Fibroblast of mammary gland (primary cell): ENCODE measurements at places on chromosomes 12 and 14.

- DNase-seq, result no peak
These were observed 6.4 kb upstream of the EP400 start for GRCh38 chr12:131943389-131943788.

DNA sequence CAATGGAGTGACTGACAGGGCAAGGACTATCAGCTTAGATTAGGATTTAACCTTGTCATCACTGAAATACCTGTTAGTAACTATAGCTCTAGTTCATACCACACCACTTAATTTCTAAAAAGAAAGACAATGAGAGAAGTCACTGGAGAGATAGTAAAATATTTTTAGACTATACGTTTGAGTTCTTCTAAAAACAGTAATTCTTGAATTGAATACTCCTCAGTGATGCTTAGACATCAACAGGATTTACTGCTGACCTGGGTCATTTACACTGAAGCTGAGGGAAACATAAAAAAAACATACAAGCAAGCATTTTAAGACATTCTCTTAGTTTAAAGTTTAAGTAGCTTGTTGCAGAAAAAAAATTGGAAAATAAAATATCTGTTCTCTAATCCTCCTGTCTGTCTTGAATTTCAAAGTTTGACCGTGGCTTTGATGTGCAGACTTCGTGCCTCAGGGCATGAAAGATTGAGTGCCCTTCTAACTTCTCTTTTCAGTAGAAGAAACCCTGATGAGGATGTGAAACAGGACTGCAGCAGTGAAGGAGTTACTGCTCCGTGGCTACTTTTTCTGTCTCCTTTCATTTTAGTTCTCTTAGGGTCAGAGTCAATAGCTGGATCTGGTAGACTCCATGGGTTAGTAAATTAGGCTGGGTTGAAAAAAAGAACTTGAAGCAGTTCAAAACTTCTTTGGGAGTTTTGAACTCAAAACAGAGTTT, 172.2 kb downstream of the PTPRO start:
- DNase-seq, result no peak

GRCh38 chr12:126742241-126742641, 1524.7 kb upstream of the TMEM132C start:
- DNase-seq, result no peak

- no peak for DNase-seq
These were observed 54.5 kb upstream of the TMEM260 start for GRCh38 chr14:56524971-56525677.

DNA sequence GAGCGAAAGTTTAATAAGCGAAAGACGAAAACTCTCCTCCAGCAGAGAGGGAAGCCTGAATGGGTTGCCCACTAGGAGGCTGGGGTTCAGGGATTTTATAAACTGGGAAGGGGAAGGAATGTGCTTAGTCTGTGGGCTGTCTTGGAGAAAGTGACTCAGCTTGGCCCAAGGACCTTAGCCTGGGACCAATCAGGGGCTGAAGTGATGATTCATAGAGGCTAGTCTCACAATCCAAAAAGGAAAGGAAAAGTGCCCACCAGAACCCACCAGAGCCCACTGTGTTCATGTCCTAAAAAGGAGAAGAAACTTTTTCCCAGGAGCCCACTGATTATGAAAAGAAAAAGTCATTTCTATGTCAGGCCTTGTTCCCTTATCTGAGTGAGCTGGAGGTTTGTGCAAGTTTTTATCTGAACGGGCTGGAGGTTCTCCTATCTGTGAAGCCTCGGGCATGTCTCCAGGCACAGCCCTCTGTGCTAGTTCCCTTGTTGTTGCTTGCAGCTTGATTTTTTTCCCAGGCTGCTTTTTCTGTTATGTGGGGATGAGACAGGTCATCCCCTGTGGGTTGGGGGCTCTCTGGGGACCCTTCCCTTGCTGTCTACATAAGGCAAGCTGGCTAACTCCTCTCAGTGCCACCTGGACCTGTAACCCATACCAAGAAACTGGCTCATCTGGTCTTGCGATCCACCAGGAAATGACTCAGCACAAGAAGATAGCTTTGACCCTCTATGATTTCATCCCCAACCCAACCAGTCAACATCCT, 8.3 kb upstream of the GOLGA5 start:
- DNase-seq, result peak; percentile 86

GRCh38 chr12:13503094-13503835, 306.7 kb downstream of the EMP1 start:
- no peak for DNase-seq

DNA sequence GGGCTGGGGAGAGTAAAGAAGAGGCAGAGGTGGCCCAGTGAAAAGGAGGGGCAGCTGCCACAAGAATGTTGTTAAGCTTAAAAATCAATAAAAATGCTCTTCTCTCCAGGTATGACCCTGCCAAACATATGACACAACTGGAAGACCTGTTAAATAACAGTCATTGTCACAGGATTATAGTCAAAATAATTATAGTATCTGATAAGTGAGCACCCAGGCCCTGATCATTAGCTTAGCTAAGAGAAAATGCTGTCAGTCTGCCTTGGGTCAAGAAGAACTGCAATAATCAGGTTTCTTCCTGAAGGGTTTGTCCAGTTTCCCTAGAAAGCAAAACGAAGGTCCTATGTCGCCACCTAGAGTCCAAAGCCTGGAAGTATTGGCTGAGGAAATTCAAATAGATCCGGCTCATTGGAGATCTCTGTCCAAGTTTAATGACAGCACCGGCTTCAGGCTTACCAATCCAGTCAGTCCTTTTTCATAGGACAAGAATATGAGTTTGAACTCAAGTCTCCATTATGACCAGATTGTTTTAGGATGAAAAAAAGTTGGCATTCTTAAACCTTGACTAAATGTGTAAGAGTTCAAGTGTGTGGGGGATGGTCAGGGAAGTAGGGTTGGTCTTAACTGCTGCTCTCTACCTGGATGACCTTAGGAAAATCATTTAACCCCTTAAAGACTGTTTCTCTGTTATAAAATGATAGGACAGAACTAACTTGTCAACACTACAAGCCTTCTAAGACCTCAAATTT, 22.5 kb upstream of the NKX2-8 start:
- DNase-seq, result peak; percentile 76

GRCh38 chr14:102799684-102800562, 22.7 kb downstream of the TRAF3 start:
- peak; percentile 83 for DNase-seq

GRCh38 chr12:22415342-22416309, 81.1 kb upstream of the ST8SIA1 start:
- DNase-seq, result peak; percentile 8

DNA sequence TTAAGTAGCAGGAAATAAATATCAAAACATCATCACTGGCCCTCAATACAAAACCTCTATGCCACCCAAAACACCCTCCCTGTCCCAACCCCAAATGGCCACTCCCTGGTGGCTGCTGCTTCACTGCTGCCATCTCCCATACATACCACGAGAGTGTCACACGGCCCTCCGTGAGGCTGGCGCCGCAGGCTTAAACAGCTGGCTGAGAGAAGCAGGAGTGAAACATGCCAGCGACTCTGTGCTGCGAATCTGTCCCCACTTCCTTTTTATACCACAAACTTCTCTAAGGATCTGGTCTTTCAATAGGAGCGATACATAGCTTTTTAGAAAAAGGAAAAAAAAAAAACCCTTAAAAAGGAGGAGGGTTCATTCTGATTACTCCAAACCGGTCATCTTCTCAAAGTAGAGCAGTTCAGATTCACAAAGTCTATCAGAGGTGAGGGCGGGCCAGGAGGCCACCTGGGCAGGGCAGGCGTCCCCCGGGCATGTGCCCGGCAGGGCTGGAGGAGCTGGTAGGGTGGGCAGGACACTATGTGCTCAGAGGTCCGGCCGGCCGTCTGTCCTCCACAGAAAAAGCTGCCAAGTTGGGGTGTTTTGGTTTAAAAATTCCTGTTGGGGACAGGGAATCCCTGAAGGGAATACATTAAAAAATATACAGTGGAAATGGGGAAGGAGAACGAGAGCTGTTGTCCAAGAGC, 26.5 kb downstream of the MAX start:
- no peak for DNase-seq

DNA sequence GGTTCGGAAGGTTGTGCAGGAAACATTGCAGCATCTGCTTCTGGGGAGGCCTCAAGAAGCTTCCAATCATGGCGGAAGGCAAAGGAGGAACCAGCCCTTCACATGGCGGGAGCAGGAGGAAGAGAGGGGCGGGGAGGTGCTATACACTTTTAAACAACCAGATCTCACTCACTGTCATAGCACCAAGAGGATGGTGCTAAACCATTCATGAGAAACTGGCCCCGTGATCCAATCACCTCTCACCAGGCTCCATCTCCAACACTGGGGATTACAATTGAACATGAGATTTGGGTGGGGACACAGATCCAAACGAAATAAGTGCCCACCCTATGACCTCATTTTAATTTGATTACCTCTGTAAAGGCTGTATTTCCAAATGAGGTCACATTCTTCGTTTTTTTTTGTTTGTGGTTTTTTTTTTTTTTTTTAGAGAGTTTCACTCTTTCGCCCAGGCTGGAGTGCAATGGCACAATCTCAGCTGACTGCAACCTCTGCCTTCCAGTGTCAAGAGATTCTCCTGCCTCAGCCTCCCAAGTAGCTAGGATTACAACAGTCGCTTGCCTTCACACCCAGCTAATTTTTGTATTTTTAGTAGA, 11.4 kb upstream of the ORAI1 start:
- no peak for DNase-seq

- no peak for DNase-seq
These were observed 204.3 kb downstream of the ESR2 start for GRCh38 chr14:64089920-64090319.

DNA sequence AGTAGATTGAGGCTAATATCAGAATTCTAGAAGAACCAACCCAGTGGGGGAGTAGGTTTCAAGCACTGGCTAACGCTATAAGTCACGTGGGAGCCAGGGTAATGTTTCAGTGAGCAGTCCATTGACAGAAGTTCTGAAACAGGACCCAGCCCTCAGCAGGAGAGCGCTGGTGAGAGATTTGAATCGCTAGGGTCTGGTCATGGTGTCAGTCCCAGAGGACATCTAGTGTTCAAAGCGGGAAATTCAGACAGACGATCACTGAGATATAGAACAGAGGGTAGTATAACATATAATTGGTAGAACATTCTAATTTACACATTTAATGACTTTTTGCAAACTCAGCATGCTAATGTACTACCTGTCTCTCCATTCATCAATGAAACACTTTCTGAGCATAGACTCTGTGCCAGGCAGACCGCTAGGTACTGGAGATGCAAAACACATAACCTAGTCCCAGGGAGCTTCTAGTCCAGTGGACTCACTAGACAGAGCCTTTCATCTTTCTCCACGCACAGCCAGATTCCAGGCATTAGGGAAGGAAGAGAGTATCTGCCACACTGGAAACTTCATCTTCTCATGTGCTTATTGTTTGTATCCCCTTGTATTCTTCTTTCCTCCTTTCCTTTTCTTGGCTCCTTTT, 35.4 kb upstream of the RNASE3 start:
- peak; percentile 70 for DNase-seq

GRCh38 chr14:34335968-34336367, 126.1 kb downstream of the SPTSSA start:
- no peak for DNase-seq

GRCh38 chr14:61290701-61291100, 9.6 kb upstream of the TMEM30B start:
- DNase-seq, result no peak

DNA sequence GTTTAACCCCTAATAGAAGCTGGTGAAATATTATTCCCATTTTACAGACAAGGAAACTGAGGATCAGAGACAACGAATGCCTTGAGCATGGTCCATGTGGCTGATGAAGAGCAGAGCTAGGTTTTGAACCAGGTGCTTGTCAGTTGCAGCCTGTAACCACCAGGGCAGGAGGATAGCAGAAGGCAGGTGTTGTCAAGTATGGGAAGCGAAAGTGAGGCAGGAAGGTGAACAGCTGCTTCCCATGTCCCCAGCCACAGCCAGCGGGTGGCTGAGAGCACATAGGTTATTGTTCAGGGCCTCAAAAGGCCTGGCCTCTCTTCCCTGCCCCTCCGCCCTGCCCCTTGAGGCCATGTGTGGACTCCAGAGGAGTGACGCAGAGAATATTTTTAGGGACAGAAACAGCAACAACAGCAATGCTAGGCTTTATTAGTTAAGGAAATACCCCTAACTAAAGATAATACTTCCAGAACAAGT, 39.6 kb downstream of the IQSEC3 start:
- no peak for DNase-seq

- DNase-seq, result no peak
These were observed 5.8 kb upstream of the NEMF start for GRCh38 chr14:49858383-49858782.

GRCh38 chr12:75257510-75257909, 47.9 kb upstream of the KCNC2 start:
- DNase-seq, result no peak

GRCh38 chr12:76641073-76641472, 81.5 kb upstream of the OSBPL8 start:
- no peak for DNase-seq

DNA sequence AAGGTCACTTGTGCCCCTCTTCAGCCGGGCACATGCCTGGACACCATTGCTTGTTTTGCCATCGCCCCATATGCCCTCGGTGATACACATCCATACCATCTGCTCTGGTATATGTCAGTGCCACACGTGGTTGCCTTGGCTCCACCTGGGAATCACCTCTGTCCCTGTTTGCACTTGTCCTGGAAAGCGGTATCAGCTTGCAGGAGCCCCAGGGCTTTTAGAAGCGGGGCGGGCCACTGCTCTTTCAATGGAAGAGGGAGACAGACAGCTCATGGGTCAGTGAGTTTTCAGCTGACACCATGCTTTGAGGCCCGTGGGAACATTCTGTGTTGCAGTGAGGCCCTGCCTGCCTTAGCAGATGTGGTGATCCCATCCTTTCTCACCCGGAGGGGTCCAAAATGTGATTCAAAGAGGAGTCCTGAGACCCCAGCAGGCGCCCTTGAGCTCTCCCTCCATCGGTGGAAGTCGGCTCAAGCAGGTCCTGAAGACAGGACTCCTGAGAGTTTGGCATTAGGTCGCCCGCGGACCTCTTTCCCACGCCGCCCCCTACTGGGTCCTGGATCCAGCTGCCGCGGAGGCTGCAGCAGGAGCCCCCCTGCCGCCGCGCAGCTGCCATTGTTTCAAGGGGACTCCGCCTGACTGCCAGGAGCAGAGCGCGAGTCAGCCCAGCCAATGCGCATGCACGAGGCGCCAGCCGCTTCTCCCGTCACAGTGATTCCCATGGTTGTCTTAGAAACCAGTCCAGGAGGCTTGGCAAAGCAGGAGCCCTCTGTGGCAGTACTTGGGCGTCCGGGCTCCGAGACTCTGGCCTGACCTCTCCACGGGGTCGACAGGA, 773.2 kb upstream of the ALG10B start:
- DNase-seq, result no peak

- DNase-seq, result peak; percentile 56
These were observed 14.0 kb downstream of the GPR68 start for GRCh38 chr14:91230397-91231035.
